ENCODE measurements at places on chromosomes 2 and 18. TPM values are rescaled to one million over a fixed set of nuclear protein-coding genes. Genes with fewer than 3 reads are reported as not detected.

- no peak for DNase-seq
- no peaks in the 10 kb centered on the region for H3K36me3 ChIP-seq
- H3K4me1 ChIP-seq = no peaks in the 10 kb centered on the region
- no peaks in the 10 kb centered on the region for H3K27me3 ChIP-seq
These were observed 3.8 kb downstream of the C2orf92 start for GRCh38 chr2:97673182-97673914.

- peak; percentile 62 for DNase-seq
- H3K4me3 ChIP-seq = no peak overlapping the region
- H3K4me1 ChIP-seq = no peaks in the 10 kb centered on the region
- no peak overlapping the region for H3K27ac ChIP-seq
These were observed 18.9 kb downstream of the SAG start for GRCh38 chr2:233326500-233326899.

- H3K27ac ChIP-seq = no peak overlapping the region
- H3K4me1 ChIP-seq = peaks cover 75% of the 10 kb centered on the region
These were observed 2.4 kb downstream of the B3GNT7 start for GRCh38 chr2:231397928-231398294.

STARD6 gene
- total RNA-seq = not detected

- no peak overlapping the region for H3K4me3 ChIP-seq
- H3K27me3 ChIP-seq = no peaks in the 10 kb centered on the region
- no peaks in the 10 kb centered on the region for H3K4me1 ChIP-seq
- H3K36me3 ChIP-seq = no peaks in the 10 kb centered on the region
- no peak overlapping the region for H3K27ac ChIP-seq
- DNase-seq = peak; percentile 18
These were observed 590.3 kb upstream of the CNTNAP5 start for GRCh38 chr2:123434546-123435395.

- H3K4me3 ChIP-seq = no peak overlapping the region
- peaks cover 6% of the 10 kb centered on the region for H3K36me3 ChIP-seq
- H3K4me1 ChIP-seq = no peaks in the 10 kb centered on the region
- H3K27ac ChIP-seq = no peak overlapping the region
These were observed 81.9 kb downstream of the CLIP4 start for GRCh38 chr2:29196792-29197788.

Data from spleen (tissue), 13 donors.